ENCODE measurements at places on chromosomes 1 and 21.

GRCh38 chr1:163442895-163443294 is 121.1 kb downstream of the NUF2 start:
- no peak for DNase-seq

GRCh38 chr1:11466416-11466815 is 12.5 kb upstream of the DISP3 start:
- DNase-seq, result no peak

DNA sequence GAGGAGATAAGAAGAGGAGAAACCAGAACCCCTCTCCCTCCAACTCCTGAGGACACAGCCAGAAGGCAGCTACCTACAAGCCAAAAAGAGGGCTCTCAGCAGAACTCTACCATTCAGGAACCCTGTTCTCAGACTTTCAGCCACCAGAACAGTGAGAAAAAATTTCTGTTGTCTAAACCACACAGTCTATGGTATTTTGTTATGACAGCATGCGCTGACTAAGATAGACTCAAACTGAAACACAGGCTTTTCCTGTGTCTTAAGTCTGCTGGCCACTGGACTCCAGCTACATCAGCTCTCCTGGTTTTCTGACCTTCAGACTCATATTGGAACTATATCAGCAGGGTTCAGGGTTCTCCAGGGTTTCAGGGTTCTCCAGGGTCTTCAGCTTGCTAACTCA is 126.5 kb upstream of the TNFSF4 start:
- DNase-seq, result no peak

DNA sequence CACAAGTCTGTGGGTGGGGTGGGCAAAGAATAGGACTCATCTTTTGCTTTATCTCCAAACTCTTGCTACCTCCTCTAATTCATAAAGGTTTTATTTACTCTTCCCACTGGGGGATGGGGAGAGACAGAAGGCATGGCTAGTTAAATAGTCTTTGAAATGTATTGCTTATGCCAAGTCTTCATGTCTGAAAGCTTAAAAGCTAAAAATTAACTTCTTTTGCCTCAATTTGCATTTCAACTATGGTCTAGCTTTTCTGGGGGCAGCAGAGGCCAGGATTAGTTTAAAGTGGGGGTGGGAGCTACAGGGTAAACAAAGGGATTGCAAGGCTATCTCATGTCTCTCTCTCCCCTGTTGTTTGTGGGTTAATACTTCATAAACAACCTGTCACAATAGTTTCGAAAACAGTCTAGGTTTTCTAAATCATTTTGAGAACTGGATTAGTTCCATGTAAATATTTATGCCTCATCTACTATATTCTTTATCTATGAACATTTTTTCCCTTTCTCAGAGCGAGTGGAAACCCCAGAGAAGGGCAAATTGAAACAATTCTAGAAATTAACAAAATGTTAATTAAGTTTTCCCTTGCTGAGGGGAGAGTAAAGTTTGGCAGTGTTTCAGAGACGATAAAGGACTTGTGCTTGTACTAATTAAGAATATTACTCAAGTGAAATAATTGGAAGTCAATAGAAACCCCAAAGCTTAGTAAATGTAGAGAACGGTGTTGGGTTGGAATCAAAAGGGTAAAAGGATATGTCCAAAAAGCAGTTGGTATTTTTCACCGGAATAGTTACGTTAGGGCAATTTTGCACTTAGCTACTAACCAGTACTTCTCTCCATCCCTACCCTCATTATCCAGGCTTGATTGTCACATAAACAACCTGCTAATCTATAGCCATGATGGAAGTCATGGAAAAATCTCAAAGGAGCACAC is 182.2 kb downstream of the GIPC2 start:
- no peak for DNase-seq

- no peak for DNase-seq
Observed at GRCh38 chr1:41006942-41007865, 14.3 kb downstream of the SLFNL1 start.

DNA sequence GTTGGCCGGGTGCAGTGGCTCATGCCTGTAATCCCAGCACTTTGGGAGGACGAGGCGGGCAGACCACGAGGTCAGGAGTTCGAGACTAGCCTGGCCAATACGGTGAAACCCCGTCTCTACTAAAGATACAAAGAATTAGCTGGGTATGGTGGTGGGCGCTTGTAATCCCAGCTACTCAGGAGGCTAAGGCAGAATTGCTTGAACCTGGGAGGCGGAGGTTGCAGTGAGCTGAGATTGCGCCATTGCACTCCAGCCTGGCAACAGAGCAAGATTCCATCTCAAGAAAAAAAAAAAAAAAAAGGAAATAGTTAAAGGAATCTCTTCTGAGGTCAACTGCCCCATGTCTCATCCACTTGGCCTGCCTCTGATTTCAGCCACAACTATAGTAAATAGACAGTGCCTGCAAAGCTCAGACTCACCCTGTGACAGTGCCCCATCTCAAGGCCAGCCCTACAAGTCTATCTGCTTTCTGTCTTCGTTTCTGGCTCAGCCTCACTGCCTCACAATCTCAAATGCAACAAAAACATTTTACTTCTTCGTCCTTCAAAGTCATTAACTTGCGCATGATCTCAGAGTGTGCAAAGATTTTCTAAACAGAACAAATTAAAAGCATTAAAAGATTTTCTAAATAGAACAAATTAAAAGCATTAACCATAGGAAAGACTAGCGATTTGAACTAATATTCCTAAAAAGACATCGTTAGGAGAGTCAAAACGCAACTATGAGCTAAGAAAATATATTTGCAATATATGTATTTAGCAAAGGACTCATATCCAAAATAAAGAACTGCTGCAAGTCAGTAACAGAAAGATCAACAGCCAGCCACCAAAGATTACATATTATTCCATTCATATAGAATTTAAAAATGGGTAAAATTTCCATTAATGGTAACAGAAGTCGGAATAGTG is 65.0 kb upstream of the PRDX6 start:
- DNase-seq, result no peak

GRCh38 chr1:46830665-46831322 is 31.9 kb downstream of the CYP4B1 start:
- DNase-seq, result no peak

GRCh38 chr1:12359359-12360133 is 129.7 kb downstream of the VPS13D start:
- DNase-seq, result no peak

DNA sequence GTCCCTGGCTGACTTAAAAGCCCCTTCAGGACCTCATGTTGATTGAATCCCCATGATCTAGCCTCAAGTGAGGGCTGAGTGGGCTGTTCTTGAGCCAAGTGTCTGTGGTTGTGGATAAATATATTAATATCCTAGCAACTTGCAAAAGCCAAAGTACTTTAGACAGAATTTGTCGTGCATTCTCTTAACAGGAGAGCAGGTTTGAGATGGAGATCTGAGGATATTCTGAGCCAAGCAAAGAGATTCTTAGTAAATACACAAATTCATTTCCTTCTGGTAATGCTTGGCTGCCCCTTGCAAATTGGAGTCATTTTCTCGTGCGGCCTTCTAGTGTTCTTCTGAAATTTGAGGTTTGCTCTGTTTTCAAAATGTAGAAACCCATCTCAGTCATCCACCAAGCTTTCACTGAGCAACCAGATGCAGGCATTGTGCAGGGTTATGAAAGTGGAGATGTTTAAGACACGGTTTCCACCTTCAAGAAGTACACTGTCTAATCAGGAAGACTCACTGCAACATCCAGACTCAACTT is 242.1 kb upstream of the JUN start:
- DNase-seq, result no peak

- no peak for DNase-seq
Observed at GRCh38 chr1:16128338-16128741, 27.5 kb downstream of the EPHA2 start.

DNA sequence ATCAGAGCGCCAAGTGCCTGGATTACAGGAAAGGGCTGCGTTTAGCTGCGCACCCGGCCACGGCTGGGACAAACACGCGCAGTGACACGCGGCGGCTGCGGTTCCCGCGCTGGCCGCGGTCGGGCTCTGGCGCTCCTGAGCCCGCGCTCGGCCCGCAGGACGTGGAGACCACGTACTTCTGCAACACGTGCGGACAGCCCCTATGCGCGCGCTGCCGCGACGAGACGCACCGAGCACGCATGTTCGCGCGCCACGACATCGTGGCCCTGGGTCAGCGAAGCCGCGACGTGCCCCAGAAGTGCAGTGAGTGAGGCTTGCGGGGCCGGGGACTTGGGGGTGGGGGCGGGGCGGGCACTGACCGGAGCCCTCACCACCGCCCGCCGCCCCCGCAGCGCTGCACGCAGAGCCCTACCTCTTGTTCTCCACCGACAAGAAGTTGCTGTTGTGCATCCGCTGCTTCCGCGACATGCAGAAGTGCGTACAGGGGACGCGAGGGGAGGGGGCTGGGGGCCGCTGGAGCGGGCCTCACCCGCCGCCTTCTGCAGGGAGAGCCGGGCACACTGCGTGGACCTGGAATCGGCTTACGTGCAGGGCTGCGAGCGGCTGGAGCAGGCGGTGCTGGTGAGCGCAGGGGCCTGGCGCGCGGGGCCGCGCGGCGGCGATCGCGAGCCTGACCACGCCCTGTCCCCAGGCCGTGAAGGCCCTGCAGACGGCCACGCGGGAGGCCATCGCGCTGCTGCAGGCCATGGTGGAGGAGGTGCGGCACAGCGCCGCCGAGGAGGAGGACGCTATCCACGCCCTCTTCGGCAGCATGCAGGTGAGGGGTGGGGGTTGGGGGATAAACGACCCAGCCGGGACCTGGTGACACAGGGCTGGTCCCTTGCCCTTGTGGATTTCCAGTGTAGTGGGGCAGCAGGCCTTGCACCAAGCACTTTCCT is 3.1 kb downstream of the RNF207 start:
- no peak for DNase-seq

DNA sequence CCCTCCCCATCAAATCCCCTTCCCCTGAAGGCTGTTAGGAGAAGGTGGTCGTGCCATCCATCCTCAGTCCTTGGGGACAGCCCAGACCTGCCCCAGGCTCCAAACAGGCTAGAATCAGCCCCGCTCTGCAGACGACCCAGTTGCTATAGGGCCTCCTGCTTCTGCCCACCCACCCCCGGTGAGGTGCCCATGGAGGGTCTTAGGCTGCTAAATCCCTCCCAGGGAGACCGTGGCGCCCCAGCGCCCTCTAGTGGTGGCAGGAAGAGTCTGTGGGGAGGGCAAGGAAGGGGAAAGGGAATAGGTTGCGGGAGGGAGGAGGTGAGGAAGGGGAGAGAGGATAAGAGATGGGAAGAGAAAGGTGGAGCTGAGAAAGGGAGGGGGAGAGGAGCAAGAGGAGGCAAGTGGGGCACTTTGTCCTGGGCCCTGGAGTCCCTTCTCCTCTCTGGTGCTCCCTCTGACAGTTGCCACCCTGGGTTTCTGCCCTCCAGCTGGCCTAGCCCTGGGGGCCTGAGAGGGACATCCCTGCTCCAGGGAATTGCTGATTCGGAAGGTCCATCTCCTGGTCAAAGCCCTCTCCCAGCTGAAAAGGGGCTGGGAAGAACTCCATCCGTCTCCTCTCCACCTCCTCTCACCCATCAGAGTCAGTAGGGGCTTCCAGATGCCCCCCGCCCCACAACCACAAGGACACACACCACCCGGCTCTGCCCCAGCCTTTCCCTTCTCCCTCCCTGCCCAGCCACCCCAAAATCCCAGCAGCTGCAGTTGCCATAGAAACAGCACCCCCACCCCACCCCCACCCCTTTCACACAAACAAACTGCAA is 55.4 kb downstream of the CAMK2N1 start:
- no peak for DNase-seq

DNA sequence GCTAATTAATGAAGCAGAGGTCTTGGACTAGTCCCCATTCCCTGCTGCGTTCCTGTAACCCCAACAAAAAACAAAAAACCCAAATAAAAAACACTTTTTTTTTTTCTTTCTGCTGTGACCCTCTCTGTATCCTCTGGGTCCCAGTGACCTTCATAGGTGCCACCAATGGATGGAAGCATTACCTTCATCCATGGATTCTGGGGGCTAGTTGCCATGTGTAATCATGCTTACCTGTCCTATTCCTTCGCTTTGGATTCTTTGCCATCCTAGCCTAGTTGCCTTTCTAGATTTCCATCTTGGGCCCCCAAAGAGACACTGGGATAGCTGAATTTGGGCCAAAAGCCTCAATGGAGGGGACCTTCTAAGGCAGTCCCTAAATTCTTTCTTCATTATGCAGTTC is 1208.7 kb downstream of the BRINP3 start:
- DNase-seq, result no peak

- DNase-seq, result no peak
Observed at GRCh38 chr1:81126989-81127581, 673.6 kb upstream of the ADGRL2 start.

DNA sequence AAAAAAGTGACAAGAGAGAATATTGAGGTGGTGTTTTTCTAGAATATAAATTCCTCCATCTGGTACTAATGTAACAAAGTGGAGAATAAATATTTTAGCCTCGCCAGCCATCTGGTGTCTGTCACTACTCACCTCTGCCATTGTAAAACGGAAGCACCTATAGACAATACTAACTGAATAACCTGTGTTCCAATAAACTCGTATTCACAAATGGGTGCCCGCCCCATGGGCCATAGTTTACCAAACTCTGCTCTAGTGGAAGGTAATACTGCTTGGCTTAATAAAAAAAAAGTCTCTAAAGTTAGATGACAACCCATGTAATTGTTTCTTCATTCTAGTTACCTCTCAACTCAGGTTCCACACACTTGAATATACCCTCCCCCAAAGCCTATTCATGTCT is 8.1 kb downstream of the MIS18A start:
- DNase-seq, result no peak

DNA sequence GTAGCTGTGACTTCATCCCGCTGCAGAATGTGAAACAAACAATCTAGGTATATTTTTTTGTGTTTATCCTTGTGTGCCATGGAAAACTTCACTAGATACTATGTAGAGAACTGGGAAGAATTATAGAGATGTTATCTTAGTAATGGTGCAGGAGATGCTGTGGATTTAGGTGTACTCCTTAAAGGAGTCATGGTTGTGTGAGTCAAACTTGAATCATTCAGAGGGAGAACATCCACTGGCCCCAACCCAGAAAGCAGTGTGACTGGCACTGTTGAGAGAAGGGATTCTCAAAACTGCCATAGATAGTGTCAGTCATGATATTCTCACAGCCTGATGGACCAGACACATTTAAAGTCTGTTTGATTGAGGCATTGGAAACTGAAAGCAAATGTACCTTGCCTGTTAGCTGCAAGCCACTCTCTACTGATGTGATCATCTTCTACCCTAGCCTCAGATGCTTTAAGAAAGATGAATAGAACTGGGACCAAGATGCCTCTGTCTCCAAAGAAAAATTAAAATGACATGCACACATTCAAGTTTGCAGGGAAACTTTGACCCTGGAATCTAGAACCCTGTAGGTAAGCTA is 754.6 kb downstream of the MRPL39 start:
- DNase-seq, result no peak

- peak; percentile 29 for DNase-seq
Observed at GRCh38 chr1:117128323-117129079, 7.0 kb upstream of the TRIM45 start.

- DNase-seq, result no peak
Observed at GRCh38 chr1:25019337-25020172, 89.5 kb upstream of the RUNX3 start.

DNA sequence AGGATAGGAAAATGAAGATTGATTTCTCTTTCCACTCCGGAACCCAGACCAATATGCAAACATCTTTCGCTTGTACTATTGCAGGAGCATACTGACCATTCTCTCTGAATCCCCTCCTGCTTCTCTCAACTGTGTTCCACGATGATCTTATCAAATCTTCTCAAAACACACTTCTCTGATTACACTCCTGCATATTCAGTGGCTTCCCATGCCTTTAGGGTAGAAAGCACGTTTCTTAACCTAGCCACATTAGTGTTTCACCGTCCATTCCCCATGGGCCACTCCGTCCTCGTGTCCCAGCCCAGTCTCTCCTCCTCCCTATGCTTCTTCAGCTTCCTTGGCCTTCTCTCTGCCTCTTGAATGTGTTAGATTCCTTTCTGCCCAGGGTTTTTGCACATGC is 198.5 kb downstream of the ZP4 start:
- DNase-seq, result no peak

Data from renal cortex interstitium (tissue), 15 donors.